ENCODE measurements at places on chromosomes 2 and 18.

DNA sequence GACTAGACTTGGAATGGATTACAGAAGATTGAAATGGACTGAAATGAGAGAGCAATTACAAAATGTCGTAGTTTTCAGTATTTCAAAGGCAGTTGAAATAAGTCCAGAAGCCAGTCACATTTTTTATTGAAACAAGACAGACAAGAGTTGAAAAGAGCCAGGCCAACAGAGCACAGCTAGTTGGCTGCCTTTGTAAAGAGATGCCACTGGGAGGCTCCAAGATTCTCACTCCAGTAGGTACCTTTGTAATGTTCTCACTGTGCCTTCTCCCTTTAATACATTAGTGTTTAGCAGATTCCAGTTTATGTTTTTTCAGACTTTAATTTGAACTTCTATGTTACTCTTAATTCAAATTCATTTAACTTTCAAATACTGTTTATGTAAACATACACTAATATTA lies 234.8 kb downstream of the DSEL start:
- DNase-seq: no peak

GRCh38 chr2:144834363-144834762 lies 314.4 kb upstream of the ZEB2 start:
- no peak for DNase-seq

GRCh38 chr2:46278952-46279351 lies 18.3 kb upstream of the EPAS1 start:
- no peak for DNase-seq

DNA sequence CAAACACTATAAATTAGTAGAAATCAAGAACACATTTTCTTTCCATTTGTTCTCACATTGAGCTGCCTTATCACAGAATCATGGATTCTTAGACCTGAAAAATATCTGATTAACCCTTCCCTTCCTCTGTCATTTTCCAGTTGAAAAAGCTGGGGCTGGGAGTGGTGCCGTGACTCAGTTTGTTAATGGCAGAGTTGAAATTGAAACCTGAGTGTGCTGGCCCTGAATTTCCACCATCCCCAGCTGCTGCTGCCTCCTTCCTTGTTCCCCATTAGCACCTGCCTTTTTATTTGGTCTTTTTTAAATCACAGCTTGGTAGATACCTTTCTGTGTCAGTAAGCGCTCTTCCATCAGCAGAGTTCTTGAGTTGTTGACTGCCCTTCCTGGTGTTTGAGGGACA lies 10.6 kb downstream of the FARP2 start:
- DNase-seq: no peak

GRCh38 chr18:41655074-41655473 lies 300.0 kb upstream of the PIK3C3 start:
- no peak for DNase-seq

DNA sequence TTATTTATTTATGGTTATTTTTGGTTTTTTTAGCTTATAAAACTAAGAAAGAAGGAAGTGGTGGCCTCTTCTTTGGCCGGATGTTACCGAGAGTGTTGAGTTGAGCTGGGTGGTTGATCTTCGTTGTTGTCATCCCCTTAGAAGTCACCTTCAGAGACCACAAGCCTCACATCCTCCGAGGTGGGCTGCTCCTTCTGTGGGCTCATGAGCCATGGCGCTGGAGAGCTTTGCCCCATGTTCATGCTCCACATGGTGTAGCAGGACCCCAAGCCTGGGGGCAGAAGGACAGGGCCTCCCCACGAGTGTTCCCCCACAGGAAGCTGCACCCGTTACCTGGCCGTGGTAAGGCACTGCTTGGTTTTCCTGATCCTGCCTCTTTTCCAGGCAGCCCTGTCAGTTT lies 23.4 kb downstream of the SNTG2 start:
- DNase-seq: no peak
